ENCODE measurements at places on chromosomes 1 and 21.

- no peak for DNase-seq
Observed at GRCh38 chr1:111347026-111347425, 56.4 kb downstream of the CHIA start.

DNA sequence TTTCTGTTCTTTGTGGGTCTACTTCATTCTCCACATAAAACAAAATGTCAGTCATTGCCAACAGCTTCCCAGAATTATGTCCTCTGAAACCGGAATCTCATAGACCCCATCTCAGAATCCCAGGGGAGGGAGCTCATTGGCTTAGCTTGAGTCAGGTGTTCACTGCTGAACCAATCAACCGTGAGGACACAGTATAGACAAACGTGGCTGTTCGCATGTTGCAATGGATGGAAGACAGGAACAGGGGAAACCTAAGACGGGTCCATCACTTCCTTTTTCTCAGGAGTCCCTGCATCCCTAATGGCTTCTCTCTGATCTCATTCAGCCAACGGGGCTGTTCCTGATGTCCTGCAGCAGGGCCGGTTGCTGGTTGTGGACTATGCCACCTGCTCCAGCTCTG, 9.1 kb downstream of the CELA2A start:
- DNase-seq: no peak

DNA sequence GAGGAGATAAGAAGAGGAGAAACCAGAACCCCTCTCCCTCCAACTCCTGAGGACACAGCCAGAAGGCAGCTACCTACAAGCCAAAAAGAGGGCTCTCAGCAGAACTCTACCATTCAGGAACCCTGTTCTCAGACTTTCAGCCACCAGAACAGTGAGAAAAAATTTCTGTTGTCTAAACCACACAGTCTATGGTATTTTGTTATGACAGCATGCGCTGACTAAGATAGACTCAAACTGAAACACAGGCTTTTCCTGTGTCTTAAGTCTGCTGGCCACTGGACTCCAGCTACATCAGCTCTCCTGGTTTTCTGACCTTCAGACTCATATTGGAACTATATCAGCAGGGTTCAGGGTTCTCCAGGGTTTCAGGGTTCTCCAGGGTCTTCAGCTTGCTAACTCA, 126.5 kb upstream of the TNFSF4 start:
- DNase-seq: no peak

DNA sequence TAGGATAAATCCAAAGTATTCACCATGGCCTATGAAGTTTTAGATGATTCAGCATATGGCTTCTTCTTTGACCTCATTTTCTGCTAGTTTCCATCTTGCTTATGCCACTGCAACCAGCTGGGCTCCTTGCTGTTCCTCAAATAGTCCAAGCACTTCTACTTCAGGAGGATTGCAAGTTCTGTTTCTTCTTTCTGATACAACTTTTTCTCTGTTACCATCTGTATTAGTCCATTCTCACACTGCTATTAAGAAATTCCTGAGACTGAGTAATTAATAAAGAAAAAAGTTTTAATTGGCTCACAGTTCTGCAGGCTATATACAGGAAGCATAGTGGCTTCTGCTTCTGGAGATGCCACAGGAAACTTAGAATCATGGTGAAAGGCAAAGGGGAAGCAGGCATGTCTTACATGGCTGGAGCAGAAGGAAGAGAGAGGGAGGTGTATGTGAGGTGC, 20.3 kb downstream of the PTGS2 start:
- DNase-seq: no peak

DNA sequence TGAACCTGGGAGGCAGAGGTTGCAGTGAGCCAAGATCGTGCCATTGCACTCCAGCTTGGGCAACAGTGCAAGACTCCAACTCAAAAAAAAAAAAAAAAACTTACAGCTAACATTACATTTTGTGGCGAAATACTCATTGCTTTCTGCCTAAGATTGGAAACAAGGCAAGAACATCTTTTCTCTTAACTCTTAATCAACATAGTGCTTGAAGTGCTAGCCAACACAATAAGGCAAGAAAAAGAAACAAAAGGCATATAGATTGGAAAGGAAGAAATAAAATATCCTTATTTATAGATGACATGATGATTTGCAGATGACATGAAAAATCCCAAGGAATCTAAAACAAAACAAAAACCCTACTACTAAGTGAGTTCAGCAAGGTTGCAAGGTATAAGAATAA, 24.6 kb upstream of the GJA9 start:
- DNase-seq: no peak

GRCh38 chr21:45806042-45806441, 162.5 kb downstream of the PCBP3 start:
- no peak for DNase-seq
